ENCODE measurements at places on chromosomes 4 and X.

GRCh38 chrX:124274438-124275181 is 57.9 kb upstream of the TEX13D start:
- DNase-seq, result no peak

- DNase-seq, result no peak
Observed at GRCh38 chr4:31645236-31645635, 925.1 kb downstream of the PCDH7 start.

DNA sequence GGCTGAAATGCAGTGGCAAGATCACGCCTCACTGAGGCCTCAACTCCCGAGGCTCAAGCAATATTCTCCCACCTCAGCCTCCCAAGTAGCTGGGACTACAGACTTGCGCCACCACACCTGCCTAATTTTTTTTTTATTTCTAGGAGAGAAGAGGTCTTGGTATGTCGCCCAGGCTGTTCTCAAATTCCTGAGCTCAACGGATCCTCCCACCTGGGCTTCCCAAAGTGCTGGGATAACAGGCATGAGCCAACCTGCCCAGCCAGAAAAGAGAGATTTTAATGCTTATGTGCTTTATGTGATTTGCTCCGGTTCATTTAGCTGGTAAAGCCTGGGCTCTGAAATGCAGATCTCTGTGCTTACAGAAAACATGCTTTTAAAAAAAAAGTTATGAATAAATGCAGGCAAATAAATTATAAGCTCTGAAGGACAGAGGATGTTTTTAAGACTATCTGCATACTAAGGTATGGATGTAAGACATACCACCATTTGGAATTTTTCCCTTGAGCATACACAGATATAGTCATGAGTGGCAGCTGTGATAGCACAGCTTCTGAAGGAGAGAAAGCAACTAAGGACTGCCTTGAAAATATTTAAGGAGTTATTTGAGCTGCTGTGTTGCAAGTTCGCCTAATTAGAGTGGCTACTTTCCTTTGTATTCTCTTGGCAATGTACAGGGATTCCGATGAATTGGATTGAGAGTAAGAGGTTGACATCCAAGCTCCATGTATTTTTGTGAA is 13.8 kb downstream of the GUCY1B1 start:
- DNase-seq, result no peak

- DNase-seq, result no peak
Observed at GRCh38 chr4:43816116-43816515, 632.5 kb downstream of the KCTD8 start.

GRCh38 chr4:60129740-60130139 is 1070.4 kb upstream of the ADGRL3 start:
- DNase-seq, result no peak

DNA sequence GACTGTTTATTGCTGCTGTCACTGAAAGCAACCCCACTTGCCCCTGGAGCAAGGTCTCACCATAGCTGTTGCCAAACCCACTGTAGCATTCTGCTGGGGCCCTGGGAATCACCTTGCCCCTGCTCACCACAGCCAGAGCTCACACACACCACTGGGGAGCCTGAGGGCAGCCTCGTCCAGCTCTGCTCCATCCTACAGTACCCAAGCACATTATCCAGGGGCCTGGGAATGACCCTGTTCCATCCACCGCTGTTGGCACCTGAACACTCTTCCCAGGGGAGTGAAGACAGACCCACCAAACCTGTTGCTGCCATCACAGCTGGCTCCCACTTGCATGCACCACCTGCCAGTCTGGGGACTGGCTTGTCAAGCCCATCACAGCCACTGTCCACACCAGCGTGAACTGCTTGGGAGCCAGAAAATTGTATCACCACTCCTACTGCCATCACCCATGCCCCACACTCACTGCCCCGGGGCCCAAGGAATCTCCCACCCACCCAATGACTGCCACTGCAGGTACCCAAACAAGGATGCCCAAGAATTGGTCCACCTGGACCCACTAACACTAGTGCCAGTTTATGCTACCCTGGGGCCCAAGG is 811.3 kb downstream of the KLHL13 start:
- no peak for DNase-seq

- DNase-seq, result no peak
Observed at GRCh38 chr4:168474660-168475320, 5.5 kb downstream of the DDX60L start.

- DNase-seq, result no peak
Observed at GRCh38 chr4:43244688-43245382, 352.3 kb downstream of the GRXCR1 start.

DNA sequence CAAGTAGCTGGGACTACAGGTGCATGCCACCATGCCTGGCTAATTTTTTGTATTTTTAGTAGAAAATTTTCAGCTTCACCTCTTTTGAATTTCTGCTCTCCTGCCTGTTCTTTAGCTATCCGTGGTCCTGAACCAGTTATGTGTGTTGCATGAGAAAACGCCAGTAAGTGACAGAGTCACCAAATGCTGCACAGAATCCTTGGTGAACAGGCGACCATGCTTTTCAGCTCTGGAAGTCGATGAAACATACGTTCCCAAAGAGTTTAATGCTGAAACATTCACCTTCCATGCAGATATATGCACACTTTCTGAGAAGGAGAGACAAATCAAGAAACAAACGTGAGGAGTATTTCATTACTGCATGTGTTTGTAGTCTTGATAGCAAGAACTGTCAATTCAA is 13.9 kb downstream of the ALB start:
- no peak for DNase-seq

DNA sequence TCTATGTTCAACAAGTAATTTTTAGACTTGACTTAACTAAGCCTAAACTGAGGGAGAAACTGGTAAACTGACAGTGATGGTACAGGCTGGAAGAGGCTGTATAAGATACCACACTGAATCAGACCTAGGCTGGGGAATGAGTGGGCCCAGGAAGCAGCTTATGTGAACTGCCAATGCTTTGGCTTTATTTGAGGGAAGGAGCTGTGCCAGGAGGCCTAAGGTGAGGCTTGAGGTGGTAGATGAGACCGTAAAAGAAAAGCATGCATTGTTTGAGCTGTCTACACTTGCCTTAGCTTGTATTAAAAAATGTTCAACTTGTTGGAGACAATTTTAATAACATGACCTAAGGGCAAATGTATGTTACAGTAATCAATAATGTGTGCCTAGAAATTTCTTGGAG is 96.2 kb downstream of the RS1 start:
- no peak for DNase-seq

DNA sequence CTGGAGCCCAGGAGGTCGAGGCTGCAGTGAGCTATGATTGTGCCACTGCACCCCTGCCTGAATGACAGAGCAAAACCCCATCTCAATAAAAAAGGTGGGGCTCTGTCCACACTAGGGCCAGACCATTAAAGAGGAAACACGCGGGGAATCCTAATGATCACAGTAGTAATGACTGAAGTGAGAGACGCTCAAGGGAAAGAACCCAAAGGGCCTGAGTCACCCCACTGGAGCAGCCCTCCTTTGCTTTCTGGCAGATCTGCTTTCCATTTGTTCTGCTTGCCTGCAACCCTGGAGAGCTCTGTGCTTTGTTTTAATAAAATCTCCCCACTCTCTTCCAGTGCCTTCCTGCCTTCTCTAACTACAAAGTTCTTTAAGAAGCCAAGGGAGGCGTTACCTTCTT is 5.0 kb downstream of the TFDP3 start:
- no peak for DNase-seq

DNA sequence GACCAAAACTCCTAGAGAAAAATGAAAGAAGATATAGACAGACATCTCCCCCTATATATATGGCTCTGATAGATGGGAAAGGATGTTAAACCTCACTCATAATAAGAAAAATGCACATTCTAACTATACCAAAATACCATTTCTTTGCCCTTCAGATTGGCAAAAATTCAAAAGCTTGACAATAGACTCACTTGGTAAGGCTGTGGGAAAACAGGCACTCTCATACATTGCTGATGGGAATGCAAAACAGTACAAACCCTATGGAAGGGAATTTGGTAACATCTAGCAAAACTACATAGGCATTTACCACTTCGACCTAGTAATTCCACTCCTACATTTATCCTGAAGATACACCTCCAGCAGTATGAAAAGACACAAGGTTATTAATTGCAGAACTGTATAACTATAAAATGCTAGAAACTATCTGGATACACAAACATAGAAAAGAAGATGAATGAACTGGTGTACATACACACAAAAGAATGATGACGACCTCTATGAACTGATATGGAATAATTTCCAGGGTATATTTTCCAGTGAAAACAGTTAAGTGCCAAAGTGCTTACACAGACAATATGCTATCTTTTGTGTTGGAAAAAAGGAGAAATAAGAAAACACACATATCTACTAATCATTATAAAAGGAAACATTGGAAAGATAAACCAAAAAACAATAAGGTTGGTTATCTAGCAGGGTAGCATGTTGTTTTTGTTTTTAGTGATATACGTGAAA is 48.5 kb downstream of the WDFY3 start:
- DNase-seq, result no peak

- DNase-seq, result no peak
Observed at GRCh38 chr4:108906006-108906405, 143.2 kb upstream of the ETNPPL start.

- no peak for DNase-seq
Observed at GRCh38 chrX:2819345-2820135, 9.2 kb upstream of the GYG2 start.

DNA sequence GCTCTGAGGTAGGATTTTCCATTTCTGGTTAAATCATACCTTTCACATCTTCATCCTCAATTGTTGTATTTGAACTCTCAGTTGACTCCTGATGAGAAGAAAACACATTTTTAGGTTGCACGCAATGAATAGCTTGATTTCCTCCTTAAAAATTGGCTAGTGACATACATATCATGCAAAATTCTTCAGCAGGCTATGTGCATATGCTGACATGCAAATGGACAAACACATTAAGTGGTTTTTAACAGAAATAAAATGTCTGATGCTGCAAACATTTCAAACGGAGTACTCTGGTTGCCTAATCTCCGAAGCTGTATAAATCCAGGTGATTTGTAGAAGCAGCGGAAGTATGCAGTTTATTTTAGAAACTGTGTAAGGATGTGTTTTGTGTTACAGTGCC is 261.1 kb downstream of the CAMK2D start:
- DNase-seq, result no peak

DNA sequence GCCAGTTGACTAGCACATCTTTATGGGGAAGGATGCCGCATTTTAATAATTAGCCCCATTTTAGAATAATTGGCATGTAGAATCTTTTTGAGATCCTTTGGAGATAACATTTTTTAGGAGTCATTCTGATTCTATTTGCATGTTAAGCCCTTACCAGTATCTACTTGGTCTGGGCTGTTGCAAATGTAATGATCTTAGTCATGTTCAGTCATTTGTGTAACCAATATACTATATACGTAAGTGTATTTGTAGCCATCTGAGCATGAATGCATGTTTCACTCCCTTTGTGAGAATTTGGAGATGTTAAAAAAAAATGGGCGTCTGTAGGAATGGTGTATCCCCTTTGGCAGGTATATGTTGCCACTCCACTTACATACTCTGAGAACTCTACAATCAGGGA is 119.1 kb downstream of the TEX13A start:
- no peak for DNase-seq

DNA sequence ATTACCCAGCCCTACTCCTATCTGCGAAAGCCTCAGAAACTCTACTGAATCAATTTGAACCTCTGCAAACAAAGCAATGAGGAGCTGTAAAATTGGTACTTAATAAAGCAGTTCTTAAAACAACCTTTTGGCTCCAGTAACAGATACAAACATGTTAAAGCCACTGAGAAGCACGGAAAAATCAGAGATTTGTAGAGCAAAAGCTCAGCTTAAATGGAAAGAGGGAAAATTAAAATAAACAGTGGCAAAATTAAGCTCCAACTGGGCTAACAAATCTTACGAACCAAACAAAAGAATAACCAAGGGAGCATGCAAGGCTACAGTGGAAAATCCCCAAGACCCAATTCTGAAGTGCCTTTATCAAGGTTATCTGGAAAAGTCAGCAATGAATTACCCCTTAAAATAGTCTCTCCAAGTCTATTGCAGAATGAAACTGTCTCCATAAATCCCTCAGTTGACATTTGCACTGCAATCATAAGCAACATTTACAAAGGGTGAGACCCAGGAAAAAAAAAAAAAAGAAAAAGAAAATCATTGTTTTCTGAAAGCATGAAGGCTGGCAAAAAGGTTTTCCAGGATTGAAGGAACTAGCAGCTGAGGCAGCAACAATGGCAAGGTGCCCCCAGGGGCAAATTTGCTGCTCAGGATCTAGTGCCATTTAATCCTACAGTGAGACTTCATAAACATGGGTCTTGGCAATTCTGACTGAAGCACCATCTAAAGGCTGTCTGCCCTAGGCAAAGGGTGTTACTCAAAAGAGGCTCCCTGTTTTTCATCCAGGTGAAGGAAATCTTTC is 40.1 kb downstream of the USP46 start:
- DNase-seq, result no peak

DNA sequence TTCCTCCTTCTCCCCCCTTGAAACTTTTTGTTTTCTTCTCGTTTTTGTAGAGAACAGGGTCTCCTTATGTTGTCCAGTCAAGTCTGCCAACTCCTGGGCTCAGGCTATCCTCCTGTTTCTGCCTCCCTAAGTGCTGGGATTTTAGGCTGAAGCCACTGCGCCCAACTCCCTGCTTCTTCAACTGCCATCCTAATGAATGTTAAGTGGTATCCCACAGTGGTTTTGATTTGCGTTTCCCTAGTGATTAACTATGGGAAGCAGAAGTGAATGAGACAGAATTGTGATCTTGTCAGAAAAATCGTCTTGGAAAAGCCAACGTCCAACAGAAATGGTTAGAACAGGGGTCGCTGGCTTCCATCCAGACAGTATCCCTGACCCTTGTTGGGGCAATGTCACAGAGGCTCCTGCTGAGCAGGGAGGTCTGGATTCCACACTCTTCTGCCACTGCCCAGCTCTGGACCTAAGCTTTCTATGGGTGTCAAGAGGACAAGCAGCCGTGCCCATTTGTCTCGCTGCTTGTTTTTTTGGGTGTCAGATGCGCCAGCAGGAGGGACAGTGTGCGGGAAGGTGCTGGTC is 869 bp upstream of the ADD1 start:
- no peak for DNase-seq

DNA sequence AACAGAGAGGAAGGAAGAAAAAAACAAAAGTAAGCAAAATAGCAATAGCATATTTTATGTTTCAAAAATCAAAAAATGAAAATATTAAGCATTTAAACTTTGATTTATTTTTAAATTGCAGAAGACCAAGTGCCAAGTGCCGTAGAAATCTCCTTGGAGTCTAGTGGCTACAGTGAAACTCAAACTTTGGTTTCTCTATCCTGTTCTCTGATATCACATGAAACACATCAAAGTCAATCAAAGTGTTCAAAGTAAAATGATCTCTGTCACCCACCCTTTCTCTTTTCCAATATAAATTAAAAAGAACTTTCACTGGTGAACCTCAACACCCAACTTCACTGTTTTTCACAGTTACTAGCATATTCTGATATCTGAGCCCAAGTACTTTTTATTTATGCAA is 81.1 kb downstream of the HADH start:
- no peak for DNase-seq

DNA sequence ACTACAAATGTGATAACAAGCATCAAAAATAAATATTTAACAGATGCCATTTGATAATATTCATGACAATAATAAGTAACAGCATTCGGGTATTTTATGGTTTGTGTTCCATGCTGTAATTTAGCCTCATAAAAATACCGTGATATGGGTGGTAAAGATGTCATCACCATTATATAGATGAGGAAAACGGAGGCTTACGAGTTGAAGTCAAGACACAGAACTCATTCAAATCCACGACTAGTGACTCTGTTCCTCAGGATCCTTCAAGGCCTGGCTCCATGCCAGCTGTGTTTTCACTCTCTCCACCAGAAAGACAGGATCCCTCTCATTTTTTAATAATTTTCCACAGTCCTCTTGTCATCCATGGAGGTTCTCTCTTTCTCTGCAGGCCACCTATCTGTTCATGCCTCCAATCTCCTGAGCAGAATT is 94.5 kb downstream of the APBB2 start:
- DNase-seq, result no peak

GRCh38 chr4:3010577-3010976 is 47.2 kb downstream of the GRK4 start:
- DNase-seq, result no peak
